ENCODE measurements at places on chromosomes 3 and 15.

DNA sequence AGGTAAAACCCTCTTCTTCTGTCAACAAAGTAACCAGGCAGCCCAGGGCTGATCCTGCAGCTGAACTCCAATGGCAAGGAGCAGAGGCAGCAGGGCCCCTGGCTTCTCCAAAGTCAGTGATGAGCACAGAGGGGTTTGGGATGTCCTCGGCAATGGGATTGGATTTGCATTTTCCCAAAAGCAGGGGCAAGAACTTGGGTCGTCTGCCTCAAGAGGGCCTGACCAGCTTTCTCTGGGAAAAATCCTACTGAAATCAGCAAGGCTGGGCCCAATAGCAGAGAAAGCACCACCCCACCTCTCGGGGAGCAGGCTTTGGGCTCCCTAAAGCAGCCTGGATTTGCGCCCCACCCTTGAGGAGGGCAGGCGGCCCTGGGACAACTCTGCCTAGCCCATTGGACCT is 210.0 kb upstream of the IGF1R start:
- DNase-seq: no peak

GRCh38 chr15:77497942-77498361 is 77.3 kb downstream of the HMG20A start:
- DNase-seq: no peak

DNA sequence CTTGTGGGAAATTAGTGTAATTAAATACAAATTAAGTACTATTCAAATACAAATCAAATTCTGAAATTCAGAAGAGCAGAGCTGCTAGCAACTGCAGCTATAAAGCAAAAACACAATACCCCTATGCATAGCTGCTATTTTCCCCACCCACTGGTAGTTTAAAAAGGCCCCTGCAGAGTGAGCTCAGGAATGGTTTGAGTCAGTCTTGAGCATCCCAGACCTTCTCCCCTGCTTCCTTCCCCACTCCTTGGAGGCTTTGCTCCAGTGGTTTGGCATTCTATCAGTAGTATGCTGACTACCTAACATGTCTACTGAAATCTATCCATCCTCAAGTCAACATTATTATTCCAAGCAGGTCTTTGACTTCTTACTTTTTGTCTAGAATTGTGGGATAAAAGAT is 53.0 kb downstream of the EFHB start:
- DNase-seq: no peak

DNA sequence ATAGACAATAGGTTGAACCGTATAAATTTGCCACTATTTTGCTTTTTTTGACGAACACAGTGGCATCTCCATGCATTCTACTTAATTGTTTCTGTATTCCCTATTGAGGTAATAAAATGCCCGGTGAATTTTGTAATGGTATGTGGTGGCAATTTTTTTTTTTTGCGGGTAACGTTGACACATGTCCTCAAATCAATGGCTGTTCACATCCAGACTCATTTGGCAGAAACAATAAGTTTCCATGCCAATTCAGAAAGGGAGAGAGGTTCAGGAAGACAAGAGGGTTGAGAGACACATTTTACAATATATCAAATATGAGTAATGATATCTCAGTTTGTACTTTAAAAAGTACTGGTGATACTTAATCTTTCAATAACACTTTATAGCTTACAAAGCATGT is 463.9 kb downstream of the WDR72 start:
- DNase-seq: no peak

DNA sequence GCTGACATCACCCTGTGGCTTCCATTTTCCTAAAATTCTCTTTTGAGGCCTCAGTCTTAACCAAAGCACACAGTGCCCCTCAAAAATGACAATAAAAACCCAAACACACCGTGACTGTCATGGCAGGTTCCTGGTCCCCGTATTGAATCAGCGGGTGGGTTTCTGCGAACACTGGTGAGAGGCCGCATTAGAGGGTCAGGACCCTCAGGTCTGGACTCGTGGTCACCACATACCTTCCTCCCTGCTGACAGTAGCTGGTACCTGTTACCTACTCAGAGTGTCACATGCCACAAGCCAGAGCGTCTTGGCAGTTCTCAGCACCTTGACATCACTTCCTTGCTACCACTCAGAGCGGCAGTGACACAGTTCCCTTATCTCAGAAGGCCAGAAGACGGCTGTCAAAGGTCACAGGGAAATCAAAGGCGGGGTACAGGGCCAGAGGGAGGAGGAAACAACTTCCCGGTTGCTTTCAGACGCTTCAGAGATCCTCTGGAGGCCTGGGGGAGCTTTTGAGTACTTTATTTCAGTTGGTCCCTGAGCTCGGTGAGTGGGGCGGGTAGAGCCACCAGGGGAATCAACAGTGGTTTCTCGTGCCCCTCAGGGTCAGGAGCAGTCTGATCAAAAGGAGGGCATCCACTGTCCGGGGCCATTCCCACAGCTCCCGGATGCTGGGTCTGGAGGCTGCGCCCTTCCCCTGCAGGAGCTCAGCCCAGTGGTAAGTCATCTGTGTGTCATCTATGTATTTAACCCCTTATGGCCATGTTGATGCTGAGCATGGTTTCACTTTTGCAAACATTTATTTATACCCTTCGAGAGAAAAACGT is at the start of the genes CCR5AS and CCRL2:
TSS of gene CCR5AS (minus strand) at position 279 of the 824 bp plus-strand sequence.
TSS of gene CCRL2 (plus strand) at position 472 of the 824 bp plus-strand sequence. CDS start 821 bp downstream, outside the sequence.
- DNase-seq: no peak

DNA sequence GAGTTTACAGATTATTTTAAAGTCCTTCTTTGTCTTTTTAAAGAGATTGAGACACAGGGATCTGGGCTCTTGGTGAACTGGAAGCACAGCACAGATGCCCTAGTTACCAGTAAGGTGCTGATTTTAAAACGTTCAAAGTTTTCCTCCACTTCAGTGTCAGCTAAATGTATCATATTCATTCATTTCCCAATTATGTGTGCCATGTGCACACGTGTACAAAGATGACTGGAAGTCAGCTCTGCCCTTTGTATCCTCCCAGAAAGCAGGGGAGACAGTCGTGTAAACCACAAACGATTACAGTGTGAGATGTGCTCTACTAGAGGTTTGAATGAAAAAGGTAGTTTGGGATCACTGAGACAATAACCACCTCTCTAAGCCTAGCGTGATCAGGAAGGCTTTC is 730 bp downstream of the ZKSCAN7 start:
- DNase-seq: no peak

DNA sequence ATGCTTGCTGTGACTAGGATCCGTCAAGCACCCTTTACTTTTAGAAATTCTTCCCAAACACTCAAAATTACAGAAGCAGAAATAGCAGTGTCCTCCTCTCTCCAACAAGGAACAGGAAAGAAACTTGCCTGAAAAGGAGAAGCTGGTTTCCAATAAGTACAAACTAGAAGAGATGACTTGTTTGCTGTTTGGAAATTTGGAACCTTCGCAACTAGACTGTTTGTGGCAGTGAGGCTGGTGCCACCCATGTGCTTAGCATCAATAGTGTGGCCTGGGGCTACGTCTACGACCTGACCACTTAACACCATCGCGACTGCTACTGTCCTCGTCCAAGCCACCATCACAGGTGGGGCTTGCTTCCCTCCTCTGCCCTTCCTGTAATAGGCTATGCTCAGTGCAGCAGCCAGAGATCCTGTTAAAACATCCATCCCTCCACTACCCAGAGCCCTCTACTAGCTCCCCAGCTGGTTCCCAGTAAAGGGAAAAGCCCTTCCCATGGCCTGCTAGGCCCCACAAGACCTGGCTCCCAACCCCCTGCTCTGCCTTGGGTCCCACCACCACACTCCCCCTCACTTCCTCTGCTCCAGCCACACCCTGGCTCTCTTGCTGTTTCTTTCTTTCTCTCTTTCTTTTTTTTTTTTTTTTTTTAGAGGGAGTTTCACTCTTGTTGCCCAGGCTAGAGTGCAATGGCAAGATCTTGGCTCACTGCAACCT is 52.6 kb upstream of the CCR2 start:
- no peak for DNase-seq

DNA sequence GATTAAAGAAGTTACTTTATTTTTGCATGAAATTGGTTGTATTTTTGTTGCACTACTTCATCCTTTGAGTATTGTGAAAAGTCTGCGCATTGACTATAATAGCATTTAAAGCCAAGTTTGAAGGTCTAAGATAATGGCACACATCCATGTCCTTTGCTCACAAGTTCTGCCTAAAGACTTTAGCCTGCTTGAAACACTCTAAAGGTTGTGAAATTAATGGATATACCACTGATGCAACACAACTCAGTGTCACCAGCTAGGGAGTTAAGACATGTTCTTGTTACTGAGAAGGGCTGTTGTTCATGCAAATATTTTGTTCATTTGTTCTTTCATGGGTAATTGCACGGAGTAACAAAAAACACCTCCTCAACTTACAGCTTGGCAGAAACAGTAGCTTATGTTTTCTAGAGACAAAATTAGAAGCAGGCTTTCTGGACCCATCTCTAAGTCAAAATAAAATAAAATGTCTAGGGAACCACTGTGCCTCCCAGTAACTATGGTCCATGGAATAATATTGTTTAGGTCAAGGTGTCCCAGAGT is 83.9 kb downstream of the PPARG start:
- no peak for DNase-seq

DNA sequence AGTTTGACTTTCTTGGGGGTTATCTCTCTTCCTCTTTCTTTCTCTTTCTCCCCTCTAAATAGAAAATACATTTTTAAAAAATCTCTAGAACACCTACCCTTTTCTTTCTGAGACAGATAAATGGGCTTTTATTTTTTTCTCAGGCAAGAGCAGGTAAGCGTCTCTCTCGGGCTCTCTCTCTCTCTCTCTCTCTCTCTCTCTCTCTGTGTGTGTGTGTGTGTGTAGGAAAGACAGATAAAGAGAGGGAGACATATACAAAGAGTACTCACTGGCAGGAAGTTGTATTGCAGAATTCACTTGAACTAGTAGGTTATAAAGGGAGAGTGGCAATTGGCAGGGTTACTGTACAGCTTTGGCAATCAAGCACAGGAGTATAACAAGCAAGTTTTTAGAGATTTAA is 118.1 kb upstream of the LSAMP start:
- no peak for DNase-seq

- no peak for DNase-seq
Observed at GRCh38 chr3:45832699-45833098, 9.2 kb downstream of the LZTFL1 start.

DNA sequence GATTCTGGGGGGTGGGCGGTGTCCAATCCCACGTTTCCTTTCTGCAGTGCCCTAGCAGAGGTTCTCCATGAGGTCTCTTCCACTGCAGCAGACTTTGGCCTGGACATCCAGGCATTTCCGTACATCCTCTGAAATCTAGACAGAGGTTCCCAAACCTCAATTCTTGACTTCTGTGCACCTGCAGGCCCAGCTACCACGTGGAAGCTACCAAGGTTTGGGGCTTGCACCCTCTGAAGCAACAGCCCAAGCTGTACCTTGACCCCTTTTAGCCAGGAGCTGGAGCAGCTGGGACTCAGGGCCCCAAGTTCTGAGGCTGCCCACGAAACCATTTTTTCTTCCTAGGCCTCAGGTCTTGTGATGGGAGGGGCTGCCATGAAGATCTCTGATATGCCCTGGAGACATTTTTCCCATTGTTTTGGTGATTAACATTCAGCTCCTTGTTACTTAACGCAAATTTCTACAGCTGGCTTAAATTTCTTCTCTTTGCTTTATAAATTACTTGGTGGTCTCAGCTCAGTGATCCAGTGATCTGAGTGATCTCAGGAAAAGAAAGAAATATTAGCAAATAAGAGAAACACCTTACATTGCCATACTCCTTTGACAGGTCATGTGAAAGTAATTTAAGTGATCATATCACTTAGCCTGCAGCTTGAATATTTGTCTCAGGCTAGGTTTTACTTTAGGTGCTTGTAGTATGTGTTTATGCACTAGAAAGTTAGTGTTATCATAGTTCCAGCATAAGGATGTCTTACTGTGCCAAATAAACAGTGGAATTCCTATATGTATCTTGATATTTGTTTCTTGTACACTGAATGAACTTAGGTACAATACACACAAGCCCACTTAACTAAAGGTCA is 3.0 kb downstream of the SNAP23 start:
- no peak for DNase-seq

GRCh38 chr15:62287066-62287857 is 122.2 kb upstream of the C2CD4B start:
- DNase-seq: no peak

DNA sequence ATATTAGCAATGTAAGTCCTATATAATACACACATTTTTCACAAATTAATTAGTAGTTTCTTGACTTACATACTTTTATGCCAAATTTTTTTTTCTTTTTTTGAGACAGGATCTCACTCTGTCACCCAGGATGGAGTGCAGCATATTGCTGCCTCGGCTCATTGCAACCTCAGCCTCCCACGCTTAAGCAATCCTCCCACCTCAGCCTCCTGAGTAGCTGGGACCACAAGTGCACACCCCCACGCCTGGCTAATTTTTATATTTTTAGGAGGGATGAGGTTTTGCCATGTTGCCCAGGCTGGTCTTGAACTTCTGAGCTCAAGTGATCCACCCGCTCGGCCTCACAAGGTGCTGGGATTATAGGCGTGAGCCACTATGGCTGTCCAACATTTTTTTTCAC is 54.6 kb downstream of the RNF111 start:
- no peak for DNase-seq

- no peak for DNase-seq
Observed at GRCh38 chr3:60579734-60580133, 671.5 kb downstream of the FHIT start.

DNA sequence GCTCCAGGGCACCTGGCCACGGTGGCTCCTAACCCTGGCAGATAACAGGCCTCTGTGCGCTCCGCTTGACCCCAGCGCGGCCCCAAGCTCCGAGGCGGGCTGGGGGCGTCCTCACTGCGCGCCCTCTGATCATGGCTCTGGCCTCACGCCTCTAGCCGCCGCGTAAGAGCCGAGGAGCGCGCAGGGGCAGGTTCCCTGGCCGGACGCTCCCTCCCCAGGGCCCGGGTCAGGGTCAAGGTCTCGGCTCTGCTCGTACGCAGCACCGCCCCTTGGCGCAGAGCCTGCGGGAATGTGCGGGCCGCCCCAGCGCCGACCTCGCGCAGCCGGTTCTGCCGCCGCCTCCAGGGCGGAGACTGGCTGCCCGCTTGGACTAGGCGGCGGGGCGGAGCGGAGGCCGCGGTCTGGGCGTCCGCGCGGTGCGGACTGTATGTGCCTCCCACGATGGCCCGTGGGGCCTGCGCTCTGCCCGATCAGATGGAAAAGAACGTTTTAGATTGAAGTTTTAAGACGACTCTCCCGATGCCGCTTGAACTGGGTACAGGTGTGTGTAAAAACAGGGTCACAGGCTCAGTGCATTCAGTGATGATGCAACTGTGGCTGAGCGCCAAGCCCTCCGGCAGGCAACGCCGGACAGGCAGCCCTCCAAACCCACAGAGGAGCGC is 40.8 kb downstream of the CHST14 start:
- DNase-seq: no peak

DNA sequence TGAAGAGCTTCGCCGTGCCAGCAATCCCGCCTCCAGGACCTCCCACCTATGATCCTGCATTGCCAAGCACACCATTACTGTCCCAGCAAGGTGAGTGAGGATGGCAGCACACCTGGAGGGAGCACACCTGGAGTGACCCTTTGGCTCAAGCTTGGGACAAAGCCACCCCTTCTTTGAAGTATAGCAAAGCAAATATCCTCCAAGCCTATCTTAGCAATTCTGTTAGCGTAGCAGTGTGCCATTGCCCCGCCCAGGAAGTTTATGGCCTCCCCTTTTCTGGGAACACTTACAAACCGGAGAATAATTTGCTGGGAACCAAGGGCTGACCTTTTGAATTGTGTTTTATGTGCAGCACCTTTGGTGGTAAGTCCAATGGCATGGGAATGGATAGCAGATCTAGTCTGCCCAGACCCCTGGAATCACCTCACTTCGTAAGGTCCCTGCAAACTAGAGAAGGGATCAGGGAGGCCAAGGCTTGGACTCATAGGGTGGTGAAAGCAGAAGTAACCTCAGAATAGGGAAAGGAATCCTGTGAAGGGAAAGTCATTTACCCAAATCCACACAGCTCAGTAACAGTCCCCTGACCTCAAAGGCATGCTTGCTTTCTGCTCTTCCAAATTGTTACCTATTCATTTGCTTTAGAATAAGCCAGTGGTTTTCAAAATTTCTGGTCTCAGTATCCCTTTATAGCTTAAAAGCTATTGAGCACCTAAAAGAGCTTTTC is 70.1 kb downstream of the HCN4 start:
- no peak for DNase-seq

All from activated naive CD4-positive, alpha-beta T cell (primary cell).